CD4-positive, alpha-beta T cell treated with Interleukin-2 at 100 ng/mL for 4 hours (primary cell): ENCODE measurements at places on chromosomes 13 and 19.

DNA sequence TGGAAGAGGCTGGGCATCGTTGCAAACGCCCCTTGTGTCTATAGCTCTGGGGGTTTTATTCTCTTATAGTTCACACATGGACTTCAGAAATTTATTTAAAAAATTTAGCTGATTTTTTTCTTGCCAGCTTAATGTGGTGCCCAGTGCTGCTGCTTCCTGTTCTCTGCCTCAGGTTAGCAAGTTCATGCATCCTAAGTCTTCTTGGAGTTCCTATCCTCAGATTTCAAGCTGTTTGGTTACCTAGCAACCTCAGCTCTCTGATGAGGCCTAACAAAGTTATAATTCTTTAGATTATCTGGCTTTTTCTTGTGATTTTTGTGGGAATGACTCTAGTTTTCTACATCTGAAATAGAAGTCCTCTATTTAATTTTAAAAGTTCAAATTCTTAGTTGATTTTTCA lies 250.9 kb downstream of the MAB21L1 start:
- no peak for DNase-seq

DNA sequence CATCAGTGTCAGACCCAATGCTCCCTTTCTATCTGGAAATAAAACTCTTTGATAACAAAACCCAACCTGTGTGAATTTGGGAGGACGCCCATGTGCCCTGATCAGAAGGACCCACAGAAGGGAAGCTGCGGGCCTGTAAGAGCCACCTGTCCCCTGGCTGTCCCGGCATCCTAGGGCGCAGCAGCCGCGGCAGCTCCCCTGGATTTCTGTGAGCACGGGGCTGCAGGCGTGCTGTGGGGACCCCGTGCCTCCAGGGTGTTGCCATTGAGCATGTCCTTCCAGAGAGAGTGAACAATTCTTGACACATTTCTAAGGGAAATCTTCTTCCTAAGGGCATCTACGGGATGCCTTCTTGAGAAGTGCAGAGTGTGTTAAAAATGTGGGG lies 60.0 kb downstream of the MCF2L start:
- no peak for DNase-seq

DNA sequence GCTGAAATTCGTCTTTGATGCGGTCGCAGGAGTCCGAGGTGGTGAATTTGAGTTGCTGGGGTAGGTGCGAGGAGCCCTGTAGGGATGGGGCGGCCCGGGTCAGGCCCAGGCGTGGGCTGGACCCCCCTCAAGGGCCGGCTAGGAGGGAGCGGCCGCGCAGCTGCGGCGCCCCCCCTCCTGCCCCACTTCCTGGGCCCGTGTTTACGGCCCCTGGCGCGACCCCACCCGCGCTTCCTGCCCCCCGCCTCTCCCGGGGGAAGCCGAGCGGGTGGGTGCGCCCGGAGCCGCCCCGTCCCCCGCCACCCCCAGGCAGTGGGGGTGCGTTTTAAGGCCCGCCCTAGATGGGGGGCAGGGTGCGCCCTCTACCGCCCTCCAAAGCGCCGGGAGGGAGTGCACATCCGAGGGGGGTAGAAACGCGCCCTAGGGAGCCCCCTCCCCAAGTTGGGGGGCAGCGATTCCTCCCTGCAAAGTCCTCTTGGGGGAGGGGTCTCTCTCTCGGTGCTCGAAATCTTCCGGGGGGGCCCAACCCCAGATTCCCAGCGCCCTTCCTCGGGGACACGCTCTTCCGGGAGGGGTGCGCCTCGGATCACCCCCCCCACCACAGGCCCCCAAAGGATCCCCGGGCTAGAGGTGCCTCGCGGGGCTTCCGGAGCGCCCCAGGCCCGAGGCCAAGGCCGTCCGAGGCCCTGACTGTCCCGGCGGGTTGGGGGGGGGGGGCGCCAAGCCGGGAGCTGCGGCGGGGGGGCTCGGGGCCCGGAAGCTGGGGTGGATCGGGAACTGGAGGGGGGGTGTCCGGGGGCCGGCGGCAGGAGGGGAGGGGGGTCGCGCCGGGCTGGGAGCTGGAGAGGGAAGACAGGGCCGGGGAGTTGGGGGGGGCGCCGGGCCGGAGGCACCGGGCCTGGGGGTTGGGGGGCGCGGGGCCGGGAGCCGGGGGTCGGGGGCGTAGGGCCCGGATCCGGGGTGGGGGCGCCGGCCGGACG lies 823 bp downstream of the TLE5 start:
- DNase-seq: peak; percentile 80

DNA sequence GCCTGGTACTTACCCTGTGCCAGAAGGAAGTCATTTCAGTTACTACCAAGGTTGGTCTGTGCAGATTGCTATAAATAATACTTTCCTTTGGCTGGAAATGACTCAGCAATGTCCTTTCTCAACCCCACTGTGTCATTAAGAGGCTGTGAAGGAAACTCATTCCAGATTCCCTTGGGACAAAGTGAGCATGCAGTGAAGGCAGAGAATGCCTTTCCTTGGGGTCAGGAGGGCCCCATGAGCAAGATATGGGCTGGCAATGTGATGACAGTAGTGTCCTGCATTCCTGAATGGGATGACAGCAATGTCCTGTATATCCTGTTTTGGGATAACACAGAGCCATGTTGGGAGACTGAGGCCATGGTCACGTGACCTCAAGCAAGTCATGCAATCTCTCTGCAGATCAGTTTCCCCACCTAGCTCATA lies 213.1 kb upstream of the TMTC4 start:
- DNase-seq: no peak

GRCh38 chr13:87333599-87333998 lies 337.6 kb upstream of the SLITRK5 start:
- DNase-seq: no peak

GRCh38 chr13:78827471-78827870 lies 168.5 kb upstream of the OBI1 start:
- DNase-seq: no peak

- no peak for DNase-seq
These were observed 8.0 kb downstream of the ATP4A start for GRCh38 chr19:35555301-35556005.

GRCh38 chr13:50198508-50198907 lies 183.3 kb downstream of the KCNRG start:
- no peak for DNase-seq

DNA sequence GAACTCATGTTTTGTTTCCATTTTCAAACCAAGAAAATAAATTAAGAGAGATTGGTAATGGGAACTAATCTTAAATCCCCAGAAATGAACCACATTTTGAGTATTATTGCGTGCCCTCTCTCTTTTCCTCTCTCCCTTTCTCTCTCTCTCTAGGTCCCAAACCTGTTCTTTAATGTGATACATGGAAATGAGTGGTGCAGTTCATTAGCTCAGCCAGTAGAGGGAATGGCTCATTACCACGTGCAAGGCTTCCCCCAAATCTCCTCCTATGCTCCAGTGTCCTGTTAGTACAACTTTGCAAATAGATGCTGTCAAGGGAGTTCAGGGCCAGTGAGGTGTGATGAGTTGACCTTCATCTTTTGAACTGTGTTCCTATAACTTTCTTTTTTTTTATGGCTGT lies 178.4 kb downstream of the FGF9 start:
- peak; percentile 36 for DNase-seq

- peak; percentile 56 for DNase-seq
These were observed 15.9 kb upstream of the SLC35E1 start for GRCh38 chr19:16587833-16588823.

GRCh38 chr19:15815306-15815705 lies at the start of gene OR10H1:
TSS of gene OR10H1 (minus strand) at chr19:15815664. CDS start at chr19:15808037, 7,627 bp downstream.
- no peak for DNase-seq

DNA sequence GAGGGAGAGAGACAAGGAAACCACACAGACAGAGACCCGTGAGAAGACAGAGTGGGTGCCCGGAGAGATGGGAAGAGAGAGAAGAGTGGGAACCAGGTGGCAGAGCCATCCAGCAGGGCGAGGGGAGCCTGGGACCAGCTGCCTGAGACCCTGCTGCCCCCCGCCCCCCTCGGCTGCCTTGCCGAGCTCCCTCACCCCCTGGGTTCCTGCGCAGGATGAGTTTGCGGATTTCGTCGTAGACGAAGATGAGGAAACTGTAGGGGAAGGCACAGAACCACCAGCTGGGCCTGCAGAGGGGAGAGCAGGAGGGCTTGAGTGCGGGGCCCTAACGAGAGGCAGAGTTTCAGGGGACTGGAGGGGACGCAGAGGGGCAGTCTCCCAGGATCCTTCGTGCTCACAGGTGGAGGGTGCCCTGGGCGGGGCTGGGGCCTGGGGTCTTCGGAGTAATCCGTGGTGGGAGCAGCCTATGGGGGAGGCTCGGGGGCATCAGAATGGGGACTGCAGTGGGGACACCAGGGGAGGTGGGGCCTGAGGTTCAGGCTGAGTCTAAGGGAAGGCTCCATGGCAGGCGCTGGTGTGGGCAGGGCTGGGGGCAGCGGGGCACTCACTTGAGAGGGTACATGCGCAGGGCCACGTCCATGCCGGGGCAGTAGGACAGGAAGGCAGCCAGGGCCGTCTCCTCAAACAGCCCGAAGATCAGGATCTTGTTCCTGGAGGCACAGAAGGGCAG lies 8.1 kb upstream of the RABAC1 start:
- DNase-seq: no peak

GRCh38 chr13:112893570-112894422 lies 75.2 kb upstream of the MCF2L start:
- peak; percentile 4 for DNase-seq

GRCh38 chr13:45779901-45780300 lies 71.7 kb downstream of the SIAH3 start:
- DNase-seq: no peak

GRCh38 chr19:6362351-6362801 lies 1.0 kb downstream of the CLPP start:
- DNase-seq: peak; percentile 55

DNA sequence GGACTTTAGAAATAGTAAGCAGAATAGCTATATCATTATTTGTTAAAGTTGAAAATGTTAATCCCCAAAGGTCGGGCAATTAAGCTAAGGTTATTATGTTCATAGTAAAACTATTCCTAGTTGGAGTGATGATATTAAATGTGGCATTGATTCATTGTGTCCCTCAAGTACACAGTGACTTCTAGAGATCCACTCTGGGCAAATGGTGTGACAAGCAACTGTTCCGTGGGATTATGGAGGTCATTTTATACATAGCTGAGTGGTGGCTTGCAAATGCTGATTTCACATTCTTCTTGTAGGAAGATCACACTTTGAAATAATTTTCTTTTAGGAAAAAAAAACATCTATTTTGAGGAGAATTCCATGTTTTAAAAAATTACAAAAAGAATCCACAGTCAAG lies 317.8 kb downstream of the ATP8A2 start:
- DNase-seq: no peak

- no peak for DNase-seq
These were observed 480.5 kb upstream of the SPRY2 start for GRCh38 chr13:80821466-80821865.

DNA sequence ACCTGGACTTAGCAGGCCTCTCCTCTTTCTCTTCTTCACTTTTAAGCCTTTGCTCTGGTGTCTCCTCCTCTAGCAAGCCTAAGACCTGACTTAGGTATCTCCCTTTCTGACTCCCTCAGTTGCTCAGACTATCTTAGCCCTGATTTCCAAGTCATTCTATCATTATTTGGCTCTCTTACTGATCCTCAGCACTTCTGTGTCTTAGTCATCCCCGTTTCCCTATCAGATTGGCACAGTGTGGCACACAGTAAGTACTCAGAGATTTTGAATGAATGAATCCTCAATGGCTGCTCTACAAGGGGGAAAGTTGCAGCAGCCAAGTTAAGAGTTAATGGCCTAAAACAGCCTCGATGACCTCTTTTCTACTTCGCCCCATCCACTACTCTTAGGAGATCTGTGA lies 8.2 kb downstream of the KCTD12 start:
- no peak for DNase-seq

- DNase-seq: peak; percentile 3
These were observed 9.7 kb downstream of the SIGLEC8 start for GRCh38 chr19:51448411-51449016.

- DNase-seq: no peak
These were observed 386.2 kb downstream of the IRS2 start for GRCh38 chr13:109400209-109400608.

DNA sequence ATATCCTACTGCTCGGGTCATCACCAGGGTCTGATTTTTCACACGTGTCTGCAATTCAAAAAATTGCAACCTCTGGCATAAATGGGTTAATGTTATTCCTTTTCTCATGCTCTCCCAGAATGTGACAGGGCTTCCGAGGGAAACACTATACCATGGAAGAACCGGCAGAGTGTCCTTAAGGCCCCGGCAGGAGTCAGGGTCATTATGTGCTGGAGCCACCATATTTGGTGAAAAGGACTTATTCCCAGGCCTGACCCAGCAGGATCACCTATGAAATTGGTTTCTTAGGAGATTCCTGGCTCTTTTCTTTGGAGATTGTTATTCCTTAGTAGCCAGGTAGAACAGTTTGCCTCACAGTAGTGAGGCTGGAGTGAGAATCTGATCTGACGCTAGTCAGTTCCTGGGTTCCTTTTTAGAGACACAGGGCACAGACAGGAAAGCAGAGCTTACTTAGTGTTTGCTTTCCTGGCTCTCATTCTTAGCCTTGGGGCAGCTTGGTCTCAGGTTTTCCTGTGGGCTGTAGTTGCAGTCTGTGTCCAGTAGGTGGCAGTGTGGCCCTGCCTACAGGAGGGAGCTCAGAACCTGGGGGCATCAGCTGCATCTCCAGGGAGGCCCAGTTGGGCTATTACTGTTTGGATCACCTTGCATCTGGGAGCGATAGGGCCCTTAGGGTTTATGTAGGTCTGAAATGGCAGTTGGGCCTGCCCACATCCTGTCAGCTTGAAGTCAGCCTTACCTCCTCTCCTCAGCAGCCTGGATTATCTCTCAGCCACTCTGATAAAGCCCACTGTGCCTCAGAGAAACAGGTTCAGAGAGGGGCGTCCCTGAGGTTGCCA lies 12.4 kb downstream of the SNRNP70 start:
- peak; percentile 83 for DNase-seq

DNA sequence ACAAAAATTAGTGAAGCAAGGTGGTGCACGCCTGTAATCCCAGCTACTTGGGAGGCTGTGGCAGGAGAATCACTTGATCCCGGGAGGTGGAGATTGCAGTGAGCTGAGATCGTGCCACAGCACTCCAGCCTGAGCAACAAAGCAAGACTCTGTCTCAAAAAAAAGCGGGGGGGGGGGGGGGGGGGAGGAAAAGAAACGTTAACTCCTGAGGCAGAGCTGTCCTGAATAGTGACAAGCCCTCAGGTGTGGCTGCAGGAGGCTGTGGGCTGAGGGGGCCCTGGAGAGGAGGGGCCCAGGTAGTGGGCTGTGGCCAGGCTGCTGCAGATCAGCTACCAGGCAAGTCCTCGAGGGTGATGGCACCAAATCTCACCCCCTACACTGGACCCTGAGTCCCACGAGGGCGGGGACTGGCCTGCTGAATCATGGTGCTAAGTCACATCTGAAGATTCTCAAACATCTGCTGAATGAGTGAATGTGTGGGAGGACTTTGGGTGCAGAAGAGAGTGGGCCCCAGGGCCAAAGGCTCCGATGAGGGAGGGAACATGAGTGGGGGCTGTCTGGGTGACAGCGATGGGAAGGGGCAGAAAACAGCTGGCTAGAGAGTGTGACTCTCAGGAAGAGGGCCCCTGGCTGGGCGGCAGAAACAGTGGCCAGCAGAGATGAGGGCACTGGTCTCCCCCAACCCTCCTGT lies 24.6 kb upstream of the ATP1A3 start:
- no peak for DNase-seq
